ENCODE measurements at places on chromosomes 11 and 22.

GRCh38 chr11:67482275-67482826 lies 475 bp upstream of the AIP start:
- no peak for DNase-seq

DNA sequence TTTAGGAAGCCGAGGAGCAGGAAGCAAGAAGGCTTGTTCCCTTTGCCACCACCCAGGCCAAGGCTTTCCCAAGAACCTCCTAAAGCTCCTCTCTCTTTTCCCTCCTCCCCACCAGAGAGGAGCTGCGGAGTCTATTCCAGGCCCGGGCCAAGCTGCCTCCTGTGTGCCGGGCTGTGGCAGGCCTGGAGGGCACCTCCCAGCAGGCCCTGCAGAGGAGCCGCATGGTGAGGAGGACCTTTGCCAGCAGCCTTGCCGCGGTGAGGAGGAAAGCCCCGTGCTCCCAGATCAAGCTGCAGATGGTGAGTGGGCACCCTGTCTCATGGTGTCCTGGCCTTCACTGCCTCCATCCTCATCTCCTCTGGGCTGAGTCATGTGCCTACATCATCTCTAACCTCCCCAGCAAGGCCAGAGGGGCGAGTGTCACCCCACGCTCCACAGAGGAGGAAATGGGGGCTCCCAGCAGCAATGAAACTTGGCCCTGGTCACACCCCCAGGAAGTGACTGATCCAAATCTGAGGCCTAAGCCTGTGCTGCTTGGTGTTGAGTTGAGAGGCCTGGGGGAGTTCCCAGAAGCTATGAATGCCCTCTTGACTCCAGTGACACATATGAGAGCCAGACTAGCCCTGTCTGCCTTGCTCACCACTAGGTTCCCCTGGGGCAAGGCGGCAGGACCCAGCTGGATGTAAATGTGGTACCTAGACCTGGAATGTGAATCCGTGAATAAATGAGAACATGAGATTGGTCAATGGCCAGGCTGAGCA lies 104.2 kb downstream of the MYO18B start:
- DNase-seq: no peak

DNA sequence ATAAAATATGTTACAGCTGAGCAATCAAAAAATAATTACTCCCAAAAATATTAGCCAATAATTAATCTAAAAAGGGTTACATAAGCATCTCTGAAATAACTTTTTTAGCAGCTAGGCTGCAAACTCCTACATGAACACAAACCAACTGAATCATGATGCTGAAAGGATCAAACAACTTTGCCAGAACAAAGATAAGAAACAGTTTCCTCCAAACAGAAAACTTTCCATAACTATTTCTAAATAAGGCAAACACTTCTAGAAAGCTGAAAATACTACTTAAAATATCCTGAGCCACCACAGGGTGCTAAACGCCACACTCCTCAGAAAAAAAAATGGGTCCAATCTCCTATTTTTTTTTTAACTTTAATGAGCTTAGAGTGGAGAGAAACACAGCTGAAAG lies 68.6 kb upstream of the ARHGAP32 start:
- DNase-seq: no peak

DNA sequence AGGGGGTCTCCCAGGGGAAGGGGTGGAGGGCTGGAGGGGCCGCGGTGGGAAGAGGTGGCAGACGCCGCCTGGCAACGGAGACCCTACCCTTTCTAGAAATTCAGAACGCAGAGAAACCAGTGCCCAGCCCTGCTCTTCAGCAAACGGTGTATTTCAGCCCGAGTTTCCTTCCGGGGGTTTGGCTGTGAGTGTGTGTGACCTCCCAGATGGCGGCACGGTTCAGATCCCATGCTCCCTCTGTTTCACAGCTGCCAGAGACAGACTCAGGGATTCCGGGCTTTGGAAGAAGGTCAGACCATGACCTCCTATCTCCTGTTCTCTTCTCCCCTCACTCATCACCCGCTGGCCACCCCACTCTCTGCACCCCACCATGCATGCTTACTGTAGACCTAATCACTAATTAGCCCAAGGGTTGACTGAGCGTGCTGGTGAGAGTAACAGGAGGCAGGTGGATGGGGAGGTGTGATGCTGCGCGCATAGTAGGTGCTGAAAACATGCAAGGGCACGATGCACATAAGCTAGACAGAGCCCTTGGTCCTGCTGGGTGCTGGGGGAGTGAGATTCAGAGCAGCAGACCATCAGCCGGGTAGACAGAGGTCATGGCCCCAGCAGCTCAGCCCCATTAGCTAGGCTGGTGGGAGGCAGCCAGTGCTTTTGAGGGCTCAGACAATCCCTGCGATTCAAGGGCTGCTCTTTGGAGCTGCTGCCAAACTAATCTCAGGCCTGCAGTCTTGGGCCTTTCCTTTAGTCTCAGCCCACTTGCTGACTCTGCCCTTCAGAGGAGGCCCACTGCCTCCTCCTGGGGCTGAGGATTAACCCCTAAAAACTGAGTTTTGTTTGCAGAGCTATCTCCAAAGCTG lies 256.5 kb upstream of the CADM1 start:
- DNase-seq: no peak

DNA sequence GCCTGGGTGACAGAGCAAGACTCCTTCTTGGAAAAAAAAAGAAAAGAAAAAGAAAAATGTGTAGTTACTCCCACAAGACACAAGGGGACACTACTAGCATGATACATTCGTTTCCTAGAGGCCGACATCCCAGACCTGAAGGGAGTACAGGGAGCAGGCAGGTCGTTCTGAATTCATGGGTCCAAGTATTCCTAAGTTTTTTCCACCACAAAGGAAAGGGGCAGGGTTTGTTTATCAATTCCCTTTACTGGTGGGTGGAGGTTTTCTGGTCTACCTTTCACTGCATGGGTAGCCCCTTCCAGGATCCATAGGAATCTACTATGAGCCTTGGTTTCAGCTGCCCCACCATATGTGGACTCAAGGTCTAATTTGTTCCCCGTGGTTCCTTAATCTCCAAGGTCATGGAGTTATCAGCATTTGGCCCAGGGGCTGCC lies 11.8 kb downstream of the TIGD3 start:
- no peak for DNase-seq

GRCh38 chr22:32602154-32602553 lies 127.5 kb downstream of the FBXO7 start:
- no peak for DNase-seq

DNA sequence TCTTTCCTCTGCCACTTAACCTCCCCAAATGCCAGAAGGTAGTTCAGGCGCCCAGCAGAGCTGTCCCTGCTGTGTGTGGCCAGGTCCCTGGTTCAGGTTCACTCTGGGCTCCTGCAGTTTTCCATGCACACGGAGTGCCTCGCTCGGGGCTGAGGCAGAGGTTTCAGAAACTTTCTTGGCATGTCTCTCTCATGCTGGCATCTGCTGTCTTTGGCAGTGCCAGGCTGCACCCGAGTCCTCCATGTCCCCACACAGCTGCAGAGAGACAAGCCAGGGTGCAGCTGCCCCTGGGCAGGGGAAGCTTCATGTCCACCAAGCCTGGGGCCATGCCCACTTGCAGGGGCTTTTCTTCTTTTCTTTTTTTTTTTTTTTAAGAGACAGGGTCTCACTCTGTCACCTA lies 7.0 kb upstream of the NEFH start:
- no peak for DNase-seq

GRCh38 chr11:104073950-104074705 lies 37.7 kb downstream of the DDI1 start:
- DNase-seq: no peak

DNA sequence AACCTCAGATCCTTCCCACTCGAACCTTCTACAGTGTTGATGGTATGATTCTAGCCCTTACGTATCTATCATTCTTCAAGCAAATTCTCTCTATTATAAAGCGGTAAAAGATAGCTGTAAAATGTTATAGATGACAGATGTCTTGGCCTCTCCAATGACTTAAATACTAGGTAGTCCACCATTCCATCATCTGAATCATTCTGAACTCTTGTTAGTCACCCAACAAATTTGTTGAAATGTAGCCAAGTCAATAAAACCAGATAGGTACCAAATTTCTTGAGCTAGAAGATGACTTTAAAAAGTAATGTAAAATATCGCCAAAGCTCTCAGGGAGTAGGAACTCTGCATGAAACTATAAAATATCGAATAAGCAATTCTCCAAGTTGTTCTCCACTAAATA lies 32.6 kb upstream of the PICALM start:
- DNase-seq: no peak

- no peak for DNase-seq
Measured at GRCh38 chr11:90344546-90344945, 121.7 kb upstream of the CHORDC1 start.

GRCh38 chr11:110305169-110306018 lies 9.0 kb upstream of the RDX start:
- DNase-seq: no peak

GRCh38 chr22:44838316-44839016 lies 86.1 kb downstream of the ARHGAP8 start:
- DNase-seq: no peak

- DNase-seq: no peak
Measured at GRCh38 chr11:104370478-104370877, 206.5 kb upstream of the PDGFD start.

DNA sequence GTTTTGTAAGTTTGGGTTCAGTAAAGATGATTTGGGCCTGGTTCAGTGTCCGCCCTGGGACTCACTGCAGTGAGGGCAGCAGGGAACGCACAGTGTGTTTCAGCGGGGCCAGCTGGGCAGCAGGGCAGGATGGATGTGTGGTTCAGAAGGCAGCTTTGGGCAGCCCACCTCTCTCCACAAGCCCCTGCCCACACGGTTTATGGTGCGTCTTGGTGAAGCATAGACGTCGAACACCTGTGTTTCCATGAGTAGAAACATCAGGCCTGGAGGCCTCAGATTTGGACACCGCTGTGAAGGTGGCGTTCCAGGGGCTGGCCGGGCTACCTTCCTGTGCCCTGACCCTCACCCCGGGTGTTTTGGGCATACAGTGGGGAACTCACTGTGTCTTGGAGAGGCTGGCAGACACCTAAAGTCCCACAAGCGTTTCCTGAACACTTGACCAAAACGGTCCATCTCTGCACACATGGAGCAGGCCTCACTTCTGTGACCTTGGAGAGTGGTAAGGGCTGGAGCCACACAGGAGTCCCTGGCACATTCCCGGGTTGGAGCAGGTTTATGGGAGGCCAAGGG lies 59.0 kb downstream of the ST14 start:
- DNase-seq: no peak

- no peak for DNase-seq
Measured at GRCh38 chr11:127738771-127739286, 738.3 kb upstream of the KIRREL3 start.

- DNase-seq: no peak
Measured at GRCh38 chr11:8717544-8717875, 34.9 kb downstream of the RPL27A start.

- no peak for DNase-seq
Measured at GRCh38 chr11:81870066-81870412, 863.6 kb downstream of the FAM181B start.

GRCh38 chr11:74084796-74085541 lies 76.1 kb upstream of the UCP3 start:
- no peak for DNase-seq

GRCh38 chr11:8017071-8017470 lies 29.9 kb downstream of the EIF3F start:
- DNase-seq: no peak

DNA sequence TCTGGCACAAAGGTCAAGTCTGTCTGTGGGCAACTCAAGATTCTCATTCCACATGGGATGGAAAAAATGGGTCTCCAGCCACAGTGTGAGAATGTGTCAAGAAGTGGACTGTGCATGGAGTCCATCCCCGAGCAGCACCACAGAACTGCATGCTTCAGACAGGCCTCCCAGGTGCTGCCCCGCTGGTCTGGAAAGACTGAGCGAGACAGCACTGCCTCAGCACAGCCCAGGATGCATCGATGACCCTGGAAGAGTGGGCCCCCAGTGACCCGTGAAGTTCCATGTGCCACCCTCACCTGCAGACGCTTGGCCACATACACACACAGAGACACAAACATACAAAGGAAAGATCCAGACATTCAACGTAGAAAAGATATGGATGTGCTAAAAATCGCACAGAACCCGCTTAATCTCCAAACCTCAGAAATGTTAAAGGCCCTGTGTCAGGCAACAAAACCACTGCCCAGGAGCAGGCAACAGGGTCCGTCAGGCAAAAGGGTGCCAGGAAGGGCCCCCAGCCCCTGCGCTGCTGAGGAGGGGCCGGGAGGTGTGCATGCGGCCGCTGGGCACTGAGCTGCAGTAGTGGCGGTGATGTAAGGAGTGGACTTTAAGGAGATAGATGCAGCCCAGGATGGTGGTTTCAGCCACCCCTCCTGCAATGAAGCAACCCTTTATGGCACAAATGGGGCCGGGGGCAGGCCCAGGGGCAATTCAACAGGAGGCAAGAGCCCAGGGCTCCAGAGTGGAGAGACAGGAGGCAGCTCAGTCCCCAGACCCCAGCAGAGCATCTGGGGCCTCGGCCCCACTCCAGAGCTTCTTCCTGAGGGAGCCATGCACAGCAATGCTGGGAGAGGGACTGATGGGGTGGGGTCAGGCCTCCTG lies 84.7 kb downstream of the DGCR2 start:
- DNase-seq: no peak

- no peak for DNase-seq
Measured at GRCh38 chr22:32123657-32124056, 35.4 kb downstream of the C22orf42 start.

DNA sequence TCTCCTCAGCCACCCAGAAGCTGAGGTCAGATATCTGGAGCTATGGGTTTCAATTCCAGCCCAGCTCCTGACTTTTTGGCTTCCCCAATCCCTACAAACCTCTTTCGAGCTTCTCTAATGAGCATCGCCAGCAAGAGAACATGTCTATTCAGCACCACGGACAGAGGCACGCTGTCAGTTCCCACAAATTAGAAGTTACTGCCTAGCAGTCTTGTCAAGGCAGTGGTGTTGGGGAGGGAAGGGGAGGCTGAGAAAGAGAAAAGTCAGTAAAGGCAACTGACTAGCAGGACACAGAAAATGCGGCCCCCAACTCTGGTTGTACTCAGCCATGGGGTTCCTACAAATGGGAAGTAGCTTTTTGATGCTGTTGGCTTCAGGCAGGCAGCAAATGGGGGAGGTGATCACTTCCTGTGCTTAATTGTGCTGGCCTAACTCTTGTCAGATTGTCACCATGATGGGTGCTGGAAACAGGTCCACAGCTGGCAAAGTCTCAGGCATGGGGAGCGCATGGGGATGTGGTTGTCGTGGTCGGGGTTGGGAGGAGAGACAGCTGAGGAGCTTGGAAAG lies 205.9 kb downstream of the ST3GAL4 start:
- DNase-seq: no peak

GRCh38 chr11:33825854-33826560 lies 51.7 kb upstream of the FBXO3 start:
- no peak for DNase-seq

GRCh38 chr22:20312396-20313191 lies 7.3 kb downstream of the DGCR6L start:
- DNase-seq: no peak

GRCh38 chr22:39773976-39774539 lies 119.5 kb downstream of the ENTHD1 start:
- DNase-seq: no peak

GRCh38 chr11:91902312-91902711 lies 322.3 kb upstream of the FAT3 start:
- no peak for DNase-seq

DNA sequence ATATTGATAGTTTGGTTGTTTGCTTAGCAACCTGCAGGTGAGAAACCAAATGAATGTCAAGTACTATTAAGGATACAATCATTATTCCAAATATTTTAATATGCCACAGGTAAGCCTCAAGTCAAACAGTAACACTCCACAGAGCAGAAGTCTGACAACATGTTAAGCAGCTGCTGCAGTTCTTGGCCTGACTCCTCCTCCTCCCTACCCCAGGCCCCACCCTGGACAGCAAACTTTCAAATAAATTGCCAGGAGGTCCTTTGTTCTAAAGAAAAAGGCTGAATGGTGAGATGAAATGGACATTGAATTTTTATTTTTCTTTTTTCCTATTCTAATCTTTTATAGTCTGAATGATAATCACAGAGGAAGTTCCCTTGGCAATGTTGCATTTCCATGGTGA lies 260.0 kb upstream of the POU2AF2 start:
- DNase-seq: no peak

Data from stimulated activated CD8-positive, alpha-beta memory T cell treated with anti-CD3 and anti-CD28 coated beads, Interleukin-7, amount 100 ng/mL, for 24 hours (primary cell).